ENCODE measurements at places on chromosomes 6 and 20.
A peak's percentile ranks its signal among the peaks of the same experiment; 100 is the strongest.

DNA sequence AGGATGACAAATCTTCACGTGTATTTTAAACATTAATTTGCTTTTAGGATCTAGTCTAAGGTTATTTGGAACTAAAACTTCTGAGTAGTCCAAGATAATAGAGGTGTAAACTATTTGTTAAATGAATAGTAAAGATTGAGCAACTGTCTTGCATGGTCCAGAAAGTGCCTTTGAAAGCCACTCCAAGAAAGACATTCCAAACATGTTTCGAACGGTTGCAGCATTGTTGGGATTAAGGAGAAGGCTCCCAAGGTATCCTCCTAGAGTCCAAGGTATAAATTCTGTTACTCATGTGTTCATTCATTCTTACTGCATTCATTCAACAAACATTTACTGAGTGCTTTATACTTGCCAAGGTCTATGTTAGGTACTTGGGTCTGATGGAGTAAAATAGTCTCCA lies 28.8 kb upstream of the MYLK2 start:
- DNase-seq: no peak

DNA sequence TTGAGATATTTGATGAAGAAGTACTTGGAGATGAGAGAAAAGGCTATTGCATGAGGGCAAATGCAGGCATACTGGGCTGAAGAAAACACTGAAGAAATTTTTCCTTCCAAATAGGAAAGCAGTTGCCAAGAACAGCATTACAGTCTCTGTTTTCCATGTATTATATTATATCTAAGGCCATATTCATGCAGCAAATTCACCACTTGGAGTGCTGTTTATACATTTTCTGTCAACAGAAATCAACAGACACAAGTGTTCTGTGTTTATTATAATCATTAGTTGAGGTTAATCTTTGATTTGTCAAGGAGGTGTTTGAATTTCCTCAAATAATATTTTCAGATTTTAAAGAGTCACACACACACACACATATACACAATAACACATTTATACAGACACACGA lies 268.8 kb upstream of the PLCB4 start:
- no peak for DNase-seq

- no peak for DNase-seq
Observed at GRCh38 chr6:136774228-136775041, 17.8 kb downstream of the MAP3K5 start.

DNA sequence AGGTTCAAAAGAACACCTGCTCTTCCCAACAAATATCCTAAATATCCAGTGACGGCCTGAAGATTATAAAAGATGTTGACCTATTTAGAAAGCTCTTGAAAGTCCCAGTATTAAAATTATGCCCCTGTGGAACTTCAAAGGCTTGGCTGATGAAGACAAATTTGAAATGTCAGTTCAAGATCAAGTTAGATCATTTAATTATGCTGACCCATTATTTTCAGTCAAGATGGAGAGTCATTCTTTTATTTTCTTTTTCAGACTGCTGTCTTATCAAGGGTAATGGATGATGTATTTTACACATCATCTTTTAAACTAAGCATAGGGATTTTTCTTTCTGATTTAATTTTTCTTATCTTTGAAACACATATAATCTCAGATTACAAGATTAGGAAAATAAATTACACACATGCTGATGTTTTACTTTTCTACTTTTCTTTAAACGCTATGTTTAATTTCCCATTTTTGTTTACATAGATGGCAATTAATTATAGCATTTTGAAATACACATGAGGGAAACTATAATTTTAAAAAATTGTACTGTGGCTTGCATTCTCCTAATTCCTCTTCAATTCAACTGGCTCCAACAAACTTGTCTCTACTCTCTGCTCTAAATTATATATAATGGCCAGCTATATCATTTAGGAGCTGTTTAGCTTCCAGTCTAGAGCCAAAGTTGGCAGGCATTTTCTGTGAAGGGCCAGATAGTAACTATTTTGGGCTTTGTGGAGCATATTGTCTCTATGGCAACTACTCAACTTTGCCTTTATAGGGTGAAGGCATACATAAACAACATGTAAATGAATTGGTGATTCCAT lies 123.7 kb downstream of the RCAN2 start:
- no peak for DNase-seq

GRCh38 chr6:112342511-112342910 lies 4.6 kb upstream of the RFPL4B start:
- DNase-seq: no peak

DNA sequence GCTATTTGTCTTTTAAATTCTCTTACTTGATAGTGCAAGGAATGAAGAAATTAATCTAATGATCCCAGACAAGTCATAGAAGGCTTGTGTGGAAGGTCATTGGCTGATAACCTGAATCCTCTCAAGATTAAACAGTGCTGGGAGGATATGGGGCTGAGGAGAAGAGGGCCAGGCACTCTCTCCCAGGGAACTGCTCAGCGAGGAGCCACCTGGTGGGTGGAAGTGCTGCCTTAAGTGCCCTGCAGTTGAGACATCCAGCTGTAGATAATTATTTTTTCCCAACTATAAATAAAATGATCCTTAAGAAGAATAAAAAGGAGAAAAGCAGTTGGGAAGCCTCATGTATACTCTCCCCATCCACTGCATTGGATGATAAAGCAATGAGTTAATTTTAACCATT lies 47.9 kb downstream of the BTBD3 start:
- DNase-seq: no peak

DNA sequence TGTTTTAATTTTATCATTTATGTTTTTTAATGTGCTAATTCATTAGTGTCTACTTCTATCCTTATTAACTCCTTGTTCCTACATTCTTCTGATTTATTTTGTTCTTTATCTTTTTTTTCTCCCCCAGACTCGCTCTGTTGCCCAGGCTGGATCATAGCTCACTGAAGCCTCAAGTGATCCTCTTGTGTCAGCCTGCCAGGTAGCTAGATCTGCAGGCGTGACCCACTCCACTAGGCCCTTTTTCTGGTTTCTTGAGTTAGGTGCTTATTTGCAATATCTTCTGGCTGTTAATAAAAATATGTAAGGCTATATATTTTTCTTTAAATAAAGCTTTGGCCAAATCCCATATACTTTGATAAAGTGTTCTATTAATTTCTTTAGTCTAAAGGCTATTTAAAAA lies 2.8 kb downstream of the TAF11 start:
- no peak for DNase-seq

GRCh38 chr6:89430201-89430962 lies 2.6 kb upstream of the ANKRD6 start:
- DNase-seq: no peak

GRCh38 chr6:138106665-138107077 lies 548 bp downstream of the PERP start:
- no peak for DNase-seq

- peak; percentile 99 for DNase-seq
Observed at GRCh38 chr6:135801755-135802465, 49.6 kb upstream of the PDE7B start.

DNA sequence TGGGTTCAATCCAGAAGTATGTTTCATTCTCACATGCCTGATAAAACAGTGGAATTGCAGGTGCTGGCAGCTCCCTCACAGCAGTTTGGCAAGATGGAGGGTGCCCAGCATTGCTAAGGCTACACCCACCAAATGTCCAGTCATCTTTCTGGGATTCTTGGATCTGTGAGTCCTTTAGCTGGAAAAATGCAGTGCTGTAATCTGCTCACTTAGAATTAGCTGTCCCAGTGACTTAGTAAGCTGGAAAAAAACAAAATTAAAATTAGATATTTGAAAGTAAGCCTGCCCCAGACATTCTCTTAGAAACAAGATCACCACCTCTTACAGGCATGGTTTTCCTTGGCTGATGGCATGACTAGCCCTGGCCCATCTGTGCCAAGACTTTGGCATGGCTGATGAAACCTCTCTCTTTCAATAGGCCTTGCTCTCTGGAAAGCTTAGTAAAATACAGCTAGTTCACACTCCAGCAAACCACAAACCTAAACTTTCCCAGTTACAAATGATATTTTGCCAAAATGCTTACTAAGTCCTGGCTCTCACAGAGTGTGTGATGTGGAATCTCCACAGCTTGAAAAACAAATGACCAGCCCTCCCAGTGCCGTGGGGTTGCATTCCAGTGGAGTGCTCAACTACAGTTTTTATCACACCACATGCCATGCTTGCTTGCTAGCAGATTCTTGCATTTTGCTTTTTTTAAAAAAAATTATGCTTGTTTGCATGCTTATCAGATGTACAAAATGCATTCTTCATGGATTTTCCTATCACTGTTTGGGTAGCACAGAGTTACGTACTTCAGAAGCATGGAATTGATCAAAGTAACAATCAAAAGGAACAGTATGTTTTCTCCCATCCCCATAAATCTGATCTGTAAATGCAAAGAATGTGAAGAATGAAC lies 261.5 kb downstream of the EYA4 start:
- no peak for DNase-seq

DNA sequence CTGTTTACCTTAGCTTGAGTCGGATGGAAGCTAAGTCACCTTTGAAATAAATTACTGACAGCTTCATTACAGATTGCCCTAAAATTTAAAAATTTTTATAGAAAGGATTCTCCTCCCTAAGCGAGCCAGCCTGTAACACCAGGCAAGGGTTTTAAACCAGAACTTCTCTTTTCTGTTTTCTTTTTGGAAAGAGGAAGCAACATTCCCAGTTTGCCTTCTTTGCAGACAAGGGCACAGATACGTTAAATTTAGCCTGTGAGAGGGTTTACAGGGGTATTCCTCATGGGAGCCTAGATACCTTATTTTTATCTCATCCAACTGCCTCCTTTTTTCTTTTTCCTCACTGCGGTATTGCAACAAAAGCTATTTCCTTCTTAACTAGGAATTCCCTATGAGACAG lies 45.0 kb downstream of the GNAS start:
- DNase-seq: no peak

- DNase-seq: no peak
Observed at GRCh38 chr6:46011188-46012085, 4.2 kb downstream of the CLIC5 start.

GRCh38 chr20:20743511-20744169 lies 31.2 kb upstream of the RALGAPA2 start:
- no peak for DNase-seq

GRCh38 chr6:45420909-45421708 lies 43.4 kb upstream of the SUPT3H start:
- no peak for DNase-seq

GRCh38 chr20:63442100-63442493 lies 30.4 kb downstream of the KCNQ2 start:
- DNase-seq: no peak

GRCh38 chr6:45438849-45439406 lies 61.2 kb upstream of the SUPT3H start:
- no peak for DNase-seq

- no peak for DNase-seq
Observed at GRCh38 chr6:3584606-3585005, 127.8 kb upstream of the SLC22A23 start.

DNA sequence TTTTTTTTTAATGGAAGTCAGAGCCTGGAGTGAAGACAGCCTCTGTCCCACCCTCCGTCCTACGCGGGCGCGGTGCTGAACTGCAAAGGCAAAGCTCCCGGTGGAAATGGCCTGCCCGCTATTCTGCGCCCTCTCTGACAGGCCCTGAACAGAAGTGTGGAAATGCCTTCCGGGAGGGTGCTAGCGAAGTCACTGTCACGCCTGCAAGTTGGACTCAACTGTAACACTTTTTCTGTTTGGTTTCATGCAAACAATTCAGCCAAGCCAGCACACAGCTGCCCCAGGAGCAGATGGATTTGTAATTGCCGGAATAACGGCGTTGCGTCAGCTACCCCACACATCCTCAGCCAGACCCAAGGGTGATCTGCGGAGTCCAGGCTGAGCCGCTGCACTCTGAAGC lies 107.6 kb downstream of the PSMB1 start:
- no peak for DNase-seq

DNA sequence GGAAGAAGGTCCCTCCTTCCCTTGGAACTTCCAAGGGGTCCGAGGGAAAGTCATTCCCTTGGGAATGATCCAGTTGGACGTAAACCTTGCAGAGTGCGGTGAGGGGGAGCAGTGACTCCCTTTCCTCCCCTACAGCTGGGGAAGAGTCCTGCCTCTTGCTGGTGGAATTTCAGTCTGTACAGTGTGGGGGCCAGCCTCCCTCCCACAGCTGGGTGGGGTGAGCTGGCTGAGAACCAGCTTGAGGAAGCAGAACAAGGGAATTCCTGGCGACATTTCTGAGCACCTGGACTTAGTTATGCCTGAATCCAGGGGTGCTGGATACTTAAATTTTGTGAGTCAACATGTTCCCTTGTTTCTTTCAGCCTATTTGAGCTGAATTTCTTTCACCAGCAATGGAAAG lies 152.0 kb downstream of the ANKRD60 start:
- DNase-seq: no peak

DNA sequence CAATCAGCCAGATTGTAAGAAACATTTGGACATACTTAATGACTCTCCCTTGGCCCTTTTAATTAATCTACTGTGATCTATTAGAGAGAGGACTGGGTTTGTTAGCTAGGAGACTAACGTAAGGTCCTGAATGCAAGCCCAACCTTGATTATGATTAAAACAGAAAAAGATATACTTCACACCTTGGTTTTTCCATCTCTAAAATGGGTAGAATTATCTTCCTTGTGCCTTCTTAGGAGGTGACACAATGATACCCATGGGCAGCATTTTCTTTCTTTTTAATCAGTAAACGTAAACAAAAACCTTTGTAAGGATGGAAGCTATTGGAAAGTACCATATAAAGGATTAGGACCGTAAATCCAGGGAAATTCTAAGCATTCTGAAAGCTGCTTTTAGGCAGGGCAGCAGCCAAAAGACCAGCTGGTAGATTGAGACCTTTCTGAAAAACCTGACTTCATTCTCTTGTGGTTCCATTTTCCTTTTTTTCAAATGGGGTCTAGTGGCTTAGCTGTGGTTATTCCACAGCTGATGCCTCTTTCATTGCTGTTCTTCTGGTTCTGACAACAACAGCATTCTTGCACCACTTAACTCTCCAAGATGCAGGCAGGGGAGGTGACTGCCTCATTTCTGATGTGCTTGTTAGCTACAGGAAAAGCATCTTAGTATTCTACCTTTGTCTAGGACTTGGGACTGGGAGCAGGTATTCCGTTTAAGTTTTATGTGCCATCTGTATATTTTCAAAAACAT lies 27.4 kb downstream of the RREB1 start:
- no peak for DNase-seq

GRCh38 chr6:45997875-45998506 lies 17.7 kb downstream of the CLIC5 start:
- no peak for DNase-seq

GRCh38 chr6:137827411-137827940 lies 39.6 kb upstream of the TNFAIP3 start:
- no peak for DNase-seq

Data from NCI-H524 treated with DMSO at 0.1 percent for 48 hours (cell line).